ENCODE measurements at places on chromosomes 2 and 18.

DNA sequence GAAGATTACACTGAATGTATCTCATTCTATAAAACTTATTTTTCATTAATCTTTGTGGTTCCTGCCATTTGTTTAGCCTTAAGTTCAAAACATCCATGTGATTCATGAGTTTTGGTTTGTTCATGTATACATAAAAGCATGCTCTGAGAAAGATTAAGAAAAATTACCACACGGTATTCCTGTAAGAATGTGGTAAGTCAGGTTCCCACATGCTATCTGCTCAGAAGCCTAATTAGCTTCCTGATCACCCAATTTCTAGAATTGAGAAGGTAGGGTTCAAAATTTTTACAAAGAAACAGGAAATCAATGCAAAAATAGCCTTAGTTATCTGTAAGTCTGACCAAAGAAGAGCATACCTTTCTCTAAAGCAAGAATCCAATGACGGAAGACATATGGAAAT, 241.6 kb upstream of the VRK2 start:
- ATAC-seq, result no peak

DNA sequence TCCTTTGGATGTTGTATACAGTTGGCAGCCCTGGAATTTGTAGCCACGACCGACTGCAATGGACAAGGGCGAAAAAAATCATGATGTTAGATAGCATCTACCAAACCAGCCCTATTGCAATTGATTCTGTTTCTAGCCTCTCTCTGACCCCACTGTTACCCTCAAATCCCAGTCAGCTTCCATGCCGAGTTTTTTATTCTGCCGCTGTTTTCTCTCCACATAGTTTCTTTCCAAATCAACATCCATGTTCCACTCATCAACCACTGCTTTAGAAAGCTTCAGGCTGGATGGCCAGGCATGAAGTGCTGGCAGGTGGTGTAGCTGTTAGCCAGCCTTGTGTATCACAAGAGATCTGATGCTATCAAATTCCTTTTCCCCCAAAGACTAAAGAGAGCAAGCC, 272.8 kb downstream of the FIGN start:
- ATAC-seq, result no peak

- ATAC-seq, result no peak
These were observed 349.9 kb downstream of the CTNNA2 start for GRCh38 chr2:79862756-79863155.

DNA sequence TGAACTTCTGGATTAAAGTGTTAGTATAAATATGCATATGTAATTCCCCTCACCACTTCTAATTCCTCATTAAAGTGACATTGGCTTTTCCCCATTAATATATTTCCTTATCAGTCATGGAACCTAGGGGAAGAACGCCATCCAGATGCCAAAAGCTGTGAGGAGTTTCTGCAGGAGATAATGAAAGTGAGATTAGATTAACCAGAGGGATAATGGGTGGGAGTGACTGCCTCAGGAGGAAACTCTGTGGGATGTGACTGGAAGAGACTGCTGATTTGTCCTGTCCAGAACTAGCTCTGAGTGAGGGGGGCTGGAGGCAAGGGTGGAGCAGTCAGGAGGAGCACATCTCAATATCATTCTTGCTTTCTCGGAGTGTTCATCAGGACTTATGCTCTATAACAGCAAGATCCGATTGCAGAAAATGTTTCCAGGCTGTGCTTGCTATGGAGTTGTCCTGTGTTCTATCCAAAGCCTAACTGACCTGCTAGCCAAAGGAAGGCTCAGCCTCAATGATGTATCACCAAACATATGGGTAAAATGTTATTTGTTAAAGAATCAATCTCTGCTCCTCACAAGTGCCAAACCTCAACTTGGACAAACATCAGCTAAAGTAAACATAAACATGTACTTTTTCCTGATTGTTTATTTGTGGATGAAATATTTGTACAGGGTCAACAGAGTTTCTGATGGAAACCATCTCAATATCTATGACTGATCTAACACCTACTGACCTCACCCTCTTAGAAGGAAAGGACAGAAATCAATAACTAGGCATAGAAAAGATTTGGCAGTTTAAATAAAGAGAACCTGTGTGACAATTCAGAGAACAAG, 118.5 kb downstream of the ASXL3 start:
- no peak for ATAC-seq

DNA sequence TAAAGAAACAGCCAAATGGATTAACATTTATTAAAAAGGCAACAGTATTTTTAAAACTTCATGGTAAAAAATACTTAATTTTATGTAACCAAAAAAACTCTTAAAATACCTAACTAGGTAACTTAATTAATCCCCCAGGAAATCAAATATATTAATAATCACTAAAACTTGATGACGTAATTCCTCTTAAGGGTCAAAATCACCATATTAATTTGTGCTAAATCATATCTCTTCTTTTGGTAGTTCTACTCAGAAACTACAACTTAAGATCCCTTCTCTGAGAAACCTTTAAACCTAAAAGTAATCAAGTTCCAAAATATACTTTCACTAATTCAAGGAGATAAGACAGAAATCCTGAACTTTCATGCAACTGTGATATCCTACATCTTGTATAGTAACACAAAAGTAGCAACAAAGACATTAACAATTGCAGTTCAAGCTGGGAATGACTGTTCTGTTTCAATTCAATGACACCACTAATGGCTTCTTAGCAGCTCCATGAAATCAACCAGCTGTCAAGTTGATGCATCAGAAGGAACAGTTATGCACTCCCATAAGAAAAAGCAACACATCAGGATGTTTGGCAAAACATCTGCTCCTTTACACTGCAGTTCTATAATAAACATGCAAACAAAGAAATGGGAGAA, 4.0 kb downstream of the BAZ2B start:
- ATAC-seq, result no peak

- no peak for ATAC-seq
These were observed 390.4 kb downstream of the CMPK2 start for GRCh38 chr2:6475155-6475940.

DNA sequence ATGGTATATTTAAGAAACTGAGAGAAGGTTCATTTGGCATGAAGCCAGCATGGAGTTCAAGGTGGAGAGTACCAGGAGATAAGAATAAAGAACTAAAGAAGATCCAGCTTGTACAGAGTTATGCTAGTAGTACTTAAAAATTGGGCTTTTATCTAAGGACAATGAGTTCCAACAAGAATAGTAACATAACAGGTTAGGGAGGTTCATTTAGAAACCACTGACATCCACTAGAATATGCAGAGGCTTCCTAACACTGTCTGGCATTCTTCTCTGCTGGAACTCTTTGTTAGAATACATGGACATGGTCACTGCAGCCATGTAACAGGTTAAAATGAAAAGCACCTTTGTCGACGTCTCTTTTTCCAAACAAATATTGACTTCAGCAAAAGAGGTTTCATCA, 42.6 kb upstream of the DSC1 start:
- no peak for ATAC-seq

GRCh38 chr2:233820774-233821105, 33.6 kb downstream of the HJURP start:
- ATAC-seq, result no peak

- ATAC-seq, result no peak
These were observed 3.8 kb downstream of the ZFAND2B start for GRCh38 chr2:219210196-219210885.

DNA sequence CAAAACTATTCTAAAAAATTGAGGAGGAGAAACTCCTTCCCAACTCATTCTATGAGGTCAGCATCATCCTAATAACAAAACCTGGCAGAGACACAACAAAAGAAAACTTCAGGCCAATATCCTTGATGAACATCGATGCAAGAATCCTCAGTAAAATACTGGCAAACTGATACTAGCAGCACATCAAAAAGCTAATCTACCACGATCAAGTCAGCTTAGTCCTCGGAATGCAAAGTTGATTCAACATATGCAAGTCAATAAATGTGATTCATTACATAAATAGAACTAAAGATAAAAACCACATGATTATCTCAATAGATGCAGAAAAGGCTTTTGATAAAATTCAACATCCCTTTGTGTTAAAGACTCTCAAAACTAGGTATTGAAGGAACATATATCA, 63.1 kb downstream of the EHBP1 start:
- no peak for ATAC-seq

DNA sequence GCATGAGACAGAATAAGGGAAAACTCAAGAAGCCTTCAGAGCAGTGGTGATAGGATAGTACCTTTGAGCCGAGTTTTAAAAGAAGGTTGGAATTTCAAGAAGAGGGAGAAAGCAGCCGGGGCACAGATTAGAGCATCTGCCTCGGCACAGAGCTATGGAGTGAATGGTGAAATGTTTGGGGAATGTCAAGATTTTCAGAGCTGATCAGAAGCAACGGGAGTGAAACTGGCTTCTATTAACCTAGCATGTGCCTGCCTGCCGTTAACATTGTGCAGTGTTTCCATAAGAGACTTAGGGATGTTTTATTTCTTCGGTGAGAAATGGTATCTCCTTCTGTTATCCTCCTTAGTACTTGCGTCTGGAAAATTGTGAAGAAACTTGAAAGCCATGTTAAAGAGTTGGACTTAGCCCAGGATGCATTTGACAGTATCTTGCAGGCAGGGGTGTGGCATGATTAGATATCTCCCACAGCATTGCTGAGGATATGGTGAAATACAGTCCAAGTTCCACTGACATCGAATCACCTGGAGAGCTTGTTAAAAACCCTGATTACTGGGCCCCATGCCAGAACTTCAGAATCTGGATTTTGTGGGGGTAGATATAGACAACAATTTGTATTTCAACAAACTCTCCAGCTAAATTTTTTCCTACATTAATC, 96.8 kb upstream of the PPP1CB start:
- no peak for ATAC-seq

DNA sequence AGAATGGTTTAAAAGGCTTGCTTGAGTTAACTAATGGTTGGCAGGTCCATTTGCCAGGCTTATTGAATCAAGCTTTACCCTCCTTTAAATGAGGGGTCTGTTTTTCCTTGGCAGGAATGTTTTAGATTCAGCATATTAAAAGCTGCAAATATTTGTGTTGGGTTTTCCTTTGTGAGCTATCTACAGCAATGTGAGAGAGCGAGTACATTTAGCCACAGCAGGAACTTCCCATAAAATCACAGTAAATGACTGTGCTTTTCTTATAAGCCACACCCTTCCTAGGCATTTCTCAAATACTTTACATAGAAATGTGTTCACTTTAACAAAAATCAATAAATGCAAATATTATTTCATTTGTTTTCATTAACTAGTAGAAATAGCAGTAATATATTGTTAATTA, 23.9 kb downstream of the CALCRL start:
- no peak for ATAC-seq

DNA sequence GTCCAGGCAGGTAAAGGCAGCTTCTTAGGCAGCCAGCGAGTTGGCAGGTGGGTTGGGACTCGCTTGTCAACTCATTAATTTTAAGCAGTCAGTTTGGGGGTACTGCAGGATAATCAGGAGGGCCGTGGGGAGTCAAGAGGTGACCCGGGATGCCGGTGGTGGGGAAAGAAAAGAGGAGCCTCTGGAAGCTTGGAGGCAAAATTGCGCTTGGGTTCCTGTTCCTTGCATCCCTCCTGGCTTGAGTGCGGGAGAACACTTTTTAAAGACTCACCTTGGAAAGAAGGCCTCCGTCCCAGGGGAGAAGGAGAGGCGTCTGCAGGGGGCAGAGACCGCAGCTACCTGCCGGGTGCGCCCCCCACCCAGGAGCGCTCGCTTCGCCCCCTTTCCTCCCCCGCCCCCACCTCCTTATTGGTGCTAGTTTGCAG, at the start of gene KCNJ3:
KCNJ3 (plus strand) TSS at position 400 of the 425 bp plus-strand sequence. CDS start 81 bp downstream, outside the sequence.
- no peak for ATAC-seq

GRCh38 chr2:160394153-160394552, 99.5 kb downstream of the RBMS1 start:
- ATAC-seq, result peak; percentile 99

DNA sequence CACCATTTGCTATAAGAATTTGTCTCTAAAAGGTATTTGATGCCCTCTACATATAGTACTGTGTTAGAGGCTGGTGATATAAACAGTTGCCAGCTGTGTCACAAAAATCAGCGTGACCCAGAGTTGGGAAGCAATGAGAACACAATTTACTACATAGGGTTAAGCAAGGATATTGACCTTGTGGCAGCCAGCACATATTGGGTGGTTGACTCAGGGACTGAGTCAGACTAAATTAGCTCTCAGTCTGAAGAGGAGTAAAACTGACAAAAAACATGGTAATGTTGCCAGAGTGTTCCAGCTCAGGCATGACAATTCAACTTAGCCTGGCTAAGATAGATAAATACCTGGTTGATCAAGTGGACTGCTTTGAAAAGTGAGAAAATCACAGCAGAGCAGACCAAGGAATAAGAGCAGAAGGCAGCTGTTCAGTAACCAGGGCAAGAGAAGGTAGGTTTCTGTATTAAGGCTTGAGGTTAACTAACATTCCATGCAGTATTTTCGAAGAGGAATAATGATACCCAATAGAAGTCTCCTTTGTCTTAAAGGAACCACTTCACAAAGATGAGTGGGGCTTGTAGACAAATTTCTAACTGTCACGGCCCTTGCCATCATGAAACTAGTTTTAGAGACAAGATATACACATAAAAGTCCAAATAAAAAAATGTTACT, 108.2 kb upstream of the ERBB4 start:
- ATAC-seq, result no peak

GRCh38 chr2:103004426-103004942, 242.7 kb downstream of the TMEM182 start:
- ATAC-seq, result no peak

DNA sequence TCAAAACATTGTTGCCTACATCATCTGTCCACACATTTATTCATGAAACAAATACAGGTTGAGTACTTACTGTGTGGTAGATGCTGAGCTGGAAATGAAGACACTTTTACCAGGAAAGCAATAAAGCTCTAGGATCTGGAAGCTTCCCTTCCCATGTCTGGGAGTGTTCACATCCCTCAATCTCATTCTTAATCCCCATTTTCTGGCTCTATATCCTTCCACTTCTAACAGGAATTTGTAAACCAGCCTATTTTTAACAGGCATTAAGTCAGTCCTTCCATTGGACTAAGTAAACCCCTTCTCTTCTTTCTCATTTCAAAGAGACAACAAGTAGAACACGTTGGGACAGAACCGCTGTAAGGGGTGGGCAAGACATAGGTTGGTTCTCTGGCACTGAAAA, 589.5 kb downstream of the ARHGAP15 start:
- ATAC-seq, result no peak

DNA sequence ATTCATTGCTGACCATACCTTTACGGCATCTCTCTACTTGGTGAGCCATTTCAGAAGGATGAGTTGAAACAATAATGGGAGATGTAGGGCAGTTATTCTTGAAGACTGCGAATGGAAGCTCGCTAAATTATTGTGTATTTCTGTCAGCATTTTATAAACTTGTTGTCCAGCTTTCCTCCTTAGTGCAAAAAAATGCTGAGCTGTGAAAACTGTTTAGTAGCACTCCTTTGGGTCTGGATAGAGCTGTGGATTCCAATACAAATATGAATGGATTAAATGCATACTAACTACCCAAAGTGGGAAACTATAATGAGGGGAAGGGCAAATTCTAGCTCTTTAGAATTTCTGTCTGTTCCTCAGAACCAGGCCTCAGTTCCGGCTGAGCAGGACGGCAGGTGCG, 461.6 kb downstream of the TXNL1 start:
- no peak for ATAC-seq

GRCh38 chr2:96957244-96957643, 29.1 kb downstream of the FAM178B start:
- no peak for ATAC-seq

- ATAC-seq, result no peak
These were observed 41.4 kb downstream of the RAD51AP2 start for GRCh38 chr2:17476830-17477229.

- ATAC-seq, result no peak
These were observed 659.5 kb downstream of the TSN start for GRCh38 chr2:122414902-122415301.

GRCh38 chr2:219510512-219511135, 3.7 kb upstream of the ASIC4 start:
- ATAC-seq, result no peak
